ENCODE measurements at places on chromosomes 2 and 18.

DNA sequence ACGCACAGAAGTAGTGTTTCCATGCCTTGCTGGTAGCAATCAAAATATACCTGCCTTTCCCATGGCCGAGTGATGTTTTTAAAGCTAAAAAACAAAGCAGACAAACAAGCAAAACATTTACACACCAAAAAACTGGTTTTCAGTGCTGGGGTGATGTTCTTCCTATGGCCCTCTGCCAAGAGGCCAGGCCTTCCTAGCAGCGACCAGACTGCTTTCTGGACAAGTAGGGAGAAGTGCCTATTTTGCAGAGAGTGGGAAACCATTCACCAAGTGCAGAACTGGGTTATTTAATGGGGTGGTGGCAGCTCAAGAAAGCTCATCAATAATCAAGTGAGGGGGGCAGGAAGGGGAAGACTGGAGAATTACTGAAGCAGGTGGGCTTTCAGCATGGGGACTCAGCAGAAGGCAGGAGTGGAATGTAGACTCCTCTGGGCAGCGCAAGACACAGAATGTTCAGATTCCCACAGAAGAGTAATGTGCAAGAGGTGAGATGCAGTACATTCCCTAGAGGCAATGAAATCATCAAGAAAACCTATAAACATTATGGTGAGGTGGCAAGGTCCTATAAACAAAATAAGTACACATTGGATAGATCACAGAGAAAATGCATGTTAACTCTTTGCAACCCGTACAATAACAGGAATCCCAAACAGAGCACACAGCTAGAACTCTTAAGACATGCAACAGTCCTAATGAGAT lies 44.0 kb downstream of the CPO start:
- peak; percentile 25 for DNase-seq

DNA sequence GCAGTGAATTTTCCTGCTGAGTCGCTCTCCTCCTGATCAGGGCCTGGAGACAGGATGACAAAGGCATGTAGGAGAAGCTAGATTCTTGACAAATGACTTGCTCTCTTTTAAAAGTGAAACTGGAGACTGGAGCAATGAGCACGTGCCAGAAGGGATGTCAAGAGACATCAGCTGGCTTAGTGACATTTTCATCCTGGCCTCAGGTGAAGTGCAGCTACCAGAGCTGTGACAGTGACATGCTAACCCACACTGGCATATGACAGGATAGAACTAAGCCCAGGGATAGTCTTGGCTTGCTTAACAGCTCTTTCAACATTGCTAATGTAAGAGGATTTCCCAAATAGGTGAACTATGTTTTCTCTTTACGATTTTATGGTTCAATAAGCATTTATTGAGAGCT lies 757.5 kb upstream of the DDX18 start:
- DNase-seq = no peak

DNA sequence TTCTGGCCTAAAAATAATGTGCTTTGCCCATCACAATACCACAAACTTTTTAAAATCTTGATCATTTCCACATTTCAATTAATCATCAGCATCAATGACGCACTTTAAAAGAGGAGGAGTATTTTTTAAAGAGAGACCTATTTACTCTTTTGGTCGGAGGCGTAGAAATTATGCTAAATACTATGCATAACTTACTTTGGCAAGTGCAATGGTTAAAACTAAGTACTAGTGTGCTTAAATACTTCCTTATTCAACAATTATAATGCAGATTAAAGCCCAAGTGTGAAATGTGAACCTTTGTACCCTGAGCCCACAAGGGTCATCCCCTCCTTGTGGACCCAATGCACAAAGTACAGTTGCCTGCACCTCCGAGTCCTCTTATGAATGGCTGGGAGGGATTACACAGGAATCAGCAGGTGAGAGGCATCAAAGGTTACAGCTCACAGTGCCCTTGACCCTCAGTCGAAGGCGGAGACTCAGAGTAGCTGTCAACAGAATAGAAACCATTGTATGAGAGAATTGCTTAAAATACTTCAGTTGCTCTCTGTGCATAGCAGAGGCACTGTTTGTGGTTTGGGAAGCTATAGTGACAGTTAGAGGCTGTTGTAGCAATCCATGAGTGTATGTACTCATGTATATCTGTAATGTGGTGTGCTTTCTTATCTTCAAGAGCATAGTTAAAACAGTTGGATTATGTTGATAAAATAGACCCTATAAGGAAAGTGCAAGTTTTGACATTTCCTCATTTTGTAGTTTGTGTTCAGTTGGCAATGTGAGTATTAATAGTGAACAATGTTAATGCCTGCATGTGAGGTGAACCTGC lies 151.7 kb upstream of the ITGA4 start:
- peak; percentile 4 for DNase-seq

GRCh38 chr2:241762321-241762932 lies 14.2 kb upstream of the GAL3ST2 start:
- no peak for DNase-seq

- peak; percentile 2 for DNase-seq
Measured at GRCh38 chr18:46892842-46893241, 24.5 kb downstream of the PIAS2 start.

DNA sequence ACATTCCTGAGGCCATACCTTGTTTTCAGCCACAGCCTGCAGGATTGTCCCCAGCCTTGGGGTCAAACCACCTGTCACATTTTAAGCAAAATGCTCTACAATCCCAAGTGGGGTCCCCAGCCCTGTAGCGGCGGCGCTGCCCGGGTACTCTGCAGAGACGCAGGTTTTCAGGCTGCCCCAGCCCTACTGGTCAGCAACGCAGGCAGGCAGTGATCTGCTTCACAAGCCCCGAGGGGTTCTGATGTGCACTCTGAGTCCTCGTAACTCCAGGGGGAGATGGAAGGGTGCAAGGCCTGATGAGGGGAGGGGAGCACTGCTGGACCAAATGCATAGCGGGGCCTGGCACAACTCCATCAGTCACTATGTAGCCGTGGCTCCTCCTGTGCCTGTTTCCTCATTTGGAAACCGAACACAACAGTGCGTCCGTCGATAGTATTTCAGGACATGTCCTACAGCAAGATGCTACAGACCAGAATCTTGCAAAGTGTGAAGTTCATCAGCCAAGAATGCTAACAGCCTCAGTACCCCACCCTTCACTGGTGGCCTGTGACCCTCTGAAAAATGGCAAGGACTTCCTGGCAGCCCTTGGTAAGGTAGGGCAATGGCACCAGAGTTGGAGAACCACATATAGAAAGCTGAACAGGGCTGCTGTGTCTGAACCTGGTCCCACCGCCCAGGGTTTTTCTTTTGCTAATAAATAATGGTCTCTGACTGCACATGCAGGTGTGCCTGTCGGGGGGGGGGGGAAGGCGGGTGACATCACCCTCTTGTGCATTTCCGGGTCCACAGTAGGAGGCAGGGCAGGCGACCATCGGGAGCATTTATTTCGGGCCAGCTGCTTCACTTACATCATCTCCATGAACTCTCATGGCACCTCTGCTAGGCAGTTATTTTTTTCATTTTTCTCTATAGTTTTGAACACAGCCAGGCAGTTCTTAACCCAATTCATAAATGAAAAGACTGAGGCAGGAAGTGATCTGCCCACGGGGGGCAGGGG lies 50.6 kb upstream of the TFCP2L1 start:
- DNase-seq = no peak

DNA sequence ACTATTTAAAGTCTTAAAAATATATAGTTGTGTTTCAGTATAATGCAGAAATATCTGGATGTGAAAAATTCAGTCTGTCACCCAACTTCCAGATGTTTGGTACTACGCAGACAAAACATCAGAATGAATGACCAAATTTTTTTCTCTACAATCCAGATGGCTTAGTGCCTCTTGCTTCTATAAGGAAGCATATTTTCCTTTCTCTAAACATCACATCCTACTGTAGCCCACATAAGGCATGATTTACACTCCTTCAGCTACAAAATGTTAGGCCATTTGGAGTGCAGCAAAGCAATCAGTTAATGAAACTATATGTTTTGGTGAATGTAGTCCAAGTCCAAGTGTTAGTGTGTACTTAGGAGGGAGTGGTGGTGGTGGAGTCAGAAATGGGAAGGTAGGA lies 162.9 kb upstream of the SIX2 start:
- DNase-seq = no peak

GRCh38 chr2:10860081-10860813 lies 47.7 kb upstream of the PDIA6 start:
- no peak for DNase-seq

GRCh38 chr2:229118336-229118735 lies 152.8 kb downstream of the PID1 start:
- DNase-seq = no peak

- no peak for DNase-seq
Measured at GRCh38 chr2:224946895-224947294, 95.4 kb downstream of the DOCK10 start.

- DNase-seq = no peak
Measured at GRCh38 chr18:9594823-9595596, 19.3 kb downstream of the PPP4R1 start.

- DNase-seq = no peak
Measured at GRCh38 chr2:229559986-229560385, 154.4 kb downstream of the DNER start.

GRCh38 chr2:223747392-223748042 lies 89.9 kb downstream of the AP1S3 start:
- no peak for DNase-seq
